ENCODE measurements at places on chromosomes 5 and 9.

DNA sequence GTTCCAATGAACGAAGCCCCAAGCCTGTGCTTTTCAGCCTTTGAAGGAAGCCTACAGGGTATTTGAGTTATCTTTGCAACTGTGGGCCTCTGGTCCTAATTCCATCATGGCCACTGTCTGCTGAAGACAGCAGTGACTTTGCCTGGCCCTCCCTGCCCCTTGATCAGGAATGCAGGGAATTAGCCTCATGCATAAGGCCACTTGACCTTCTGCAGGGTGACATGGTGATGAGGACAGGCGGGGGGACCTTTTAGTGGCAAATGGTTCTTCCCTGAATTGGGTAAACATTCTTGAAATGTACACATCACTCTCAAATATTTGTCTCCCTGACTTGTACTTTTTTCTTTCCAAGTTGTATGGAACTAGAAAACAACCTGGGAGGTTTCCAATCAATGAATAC lies 25.2 kb upstream of the XPA start:
- no peak overlapping the region for H3K27ac ChIP-seq
- H3K27me3 ChIP-seq = peaks cover 10% of the 10 kb centered on the region
- no peak for DNase-seq
- no peaks in the 10 kb centered on the region for H3K36me3 ChIP-seq
- H3K4me1 ChIP-seq = no peaks in the 10 kb centered on the region
- no peak overlapping the region for H3K4me3 ChIP-seq

- no peak overlapping the region for H3K27ac ChIP-seq
- H3K4me3 ChIP-seq = no peak overlapping the region
- H3K27me3 ChIP-seq = no peaks in the 10 kb centered on the region
- no peaks in the 10 kb centered on the region for H3K36me3 ChIP-seq
- no peak for DNase-seq
- no peaks in the 10 kb centered on the region for H3K4me1 ChIP-seq
Measured at GRCh38 chr9:105850852-105851500, 156.6 kb downstream of the TMEM38B start.

DNA sequence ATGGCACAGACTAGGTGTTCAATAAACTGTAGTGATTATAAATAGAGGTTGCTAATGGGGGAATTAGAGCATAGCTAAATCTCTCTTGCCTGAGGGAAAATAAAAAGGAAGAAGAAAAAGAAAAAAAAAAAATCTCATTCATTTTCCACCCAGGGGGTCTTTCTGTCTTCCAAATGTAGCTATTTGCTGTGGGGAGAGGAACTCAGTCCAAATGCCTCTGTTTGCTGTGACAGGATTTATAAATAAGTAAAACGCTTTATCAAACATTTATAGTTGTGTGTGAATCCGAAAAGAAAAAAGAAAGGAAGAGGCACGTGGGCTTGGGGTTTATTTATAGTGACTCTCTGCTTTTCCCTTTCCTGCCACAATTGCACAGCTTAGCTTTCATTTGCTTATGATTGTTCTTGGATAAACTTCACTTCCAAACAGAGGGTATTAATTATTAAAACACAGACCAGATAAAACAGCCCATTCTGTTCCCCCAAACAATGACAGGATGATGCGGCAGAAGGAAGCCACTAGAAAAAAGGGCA lies 245.7 kb downstream of the ASTN2 start:
- DNase-seq = no peak
- H3K4me3 ChIP-seq = no peak overlapping the region
- H3K36me3 ChIP-seq = no peaks in the 10 kb centered on the region
- H3K27me3 ChIP-seq = no peaks in the 10 kb centered on the region
- no peaks in the 10 kb centered on the region for H3K4me1 ChIP-seq
- H3K27ac ChIP-seq = no peak overlapping the region

- H3K36me3 ChIP-seq = no peaks in the 10 kb centered on the region
- H3K4me3 ChIP-seq = no peak overlapping the region
- H3K27me3 ChIP-seq = no peaks in the 10 kb centered on the region
- H3K4me1 ChIP-seq = no peaks in the 10 kb centered on the region
- no peak for DNase-seq
Measured at GRCh38 chr5:11012295-11012694, 251.3 kb upstream of the DAP start.

DNA sequence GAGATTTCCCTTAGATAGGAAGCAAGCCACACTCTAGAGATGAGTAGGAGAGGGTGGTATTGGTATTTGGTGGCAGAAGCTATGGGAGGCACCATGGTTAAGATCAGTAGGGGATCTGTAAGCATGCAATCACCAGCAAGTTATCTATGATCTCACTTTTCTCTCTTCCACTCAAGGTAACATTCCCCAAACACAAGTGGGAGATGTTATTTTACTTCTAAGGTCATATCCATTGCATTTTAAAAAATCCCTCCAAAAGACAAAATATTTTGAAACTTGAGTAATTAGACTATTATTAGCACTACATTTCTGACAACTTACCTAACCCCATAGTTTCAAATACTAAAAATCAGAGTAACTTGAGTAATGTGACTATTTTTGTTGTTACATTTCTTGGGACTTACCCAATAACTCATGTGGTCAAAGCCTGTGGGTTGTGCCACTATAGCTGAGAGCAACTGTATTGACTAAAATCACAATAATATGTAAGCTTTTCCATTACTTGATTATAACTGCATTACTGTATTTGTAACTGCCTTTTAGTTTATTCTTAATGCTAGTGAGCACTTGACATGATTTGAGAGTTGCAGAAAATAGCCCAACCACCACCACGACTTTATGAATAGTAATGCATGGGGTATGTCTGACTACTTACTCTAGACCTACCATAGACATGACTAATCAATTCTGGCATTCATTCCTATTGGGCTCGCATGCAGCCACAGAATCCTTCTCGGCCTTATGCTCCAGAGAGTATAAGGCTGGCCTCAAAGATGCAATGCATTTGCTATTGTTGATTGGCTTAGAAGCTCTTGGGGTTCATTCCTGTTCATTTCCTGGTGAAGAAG lies 264.7 kb downstream of the TRIM32 start:
- no peak overlapping the region for H3K4me3 ChIP-seq
- no peak for DNase-seq
- H3K4me1 ChIP-seq = no peaks in the 10 kb centered on the region
- no peak overlapping the region for H3K27ac ChIP-seq

GRCh38 chr9:35993976-35994720 lies 36.2 kb upstream of the OR2S2 start:
- no peaks in the 10 kb centered on the region for H3K36me3 ChIP-seq
- H3K27ac ChIP-seq = no peak overlapping the region
- H3K27me3 ChIP-seq = peaks cover 10% of the 10 kb centered on the region
- DNase-seq = no peak
- no peak overlapping the region for H3K4me3 ChIP-seq

Measured in endothelial cell of umbilical vein (primary cell).